ENCODE measurements at places on chromosomes 7 and 10.

- DNase-seq: no peak
These were observed 198.1 kb downstream of the ADARB2 start for GRCh38 chr10:1539216-1539615.

DNA sequence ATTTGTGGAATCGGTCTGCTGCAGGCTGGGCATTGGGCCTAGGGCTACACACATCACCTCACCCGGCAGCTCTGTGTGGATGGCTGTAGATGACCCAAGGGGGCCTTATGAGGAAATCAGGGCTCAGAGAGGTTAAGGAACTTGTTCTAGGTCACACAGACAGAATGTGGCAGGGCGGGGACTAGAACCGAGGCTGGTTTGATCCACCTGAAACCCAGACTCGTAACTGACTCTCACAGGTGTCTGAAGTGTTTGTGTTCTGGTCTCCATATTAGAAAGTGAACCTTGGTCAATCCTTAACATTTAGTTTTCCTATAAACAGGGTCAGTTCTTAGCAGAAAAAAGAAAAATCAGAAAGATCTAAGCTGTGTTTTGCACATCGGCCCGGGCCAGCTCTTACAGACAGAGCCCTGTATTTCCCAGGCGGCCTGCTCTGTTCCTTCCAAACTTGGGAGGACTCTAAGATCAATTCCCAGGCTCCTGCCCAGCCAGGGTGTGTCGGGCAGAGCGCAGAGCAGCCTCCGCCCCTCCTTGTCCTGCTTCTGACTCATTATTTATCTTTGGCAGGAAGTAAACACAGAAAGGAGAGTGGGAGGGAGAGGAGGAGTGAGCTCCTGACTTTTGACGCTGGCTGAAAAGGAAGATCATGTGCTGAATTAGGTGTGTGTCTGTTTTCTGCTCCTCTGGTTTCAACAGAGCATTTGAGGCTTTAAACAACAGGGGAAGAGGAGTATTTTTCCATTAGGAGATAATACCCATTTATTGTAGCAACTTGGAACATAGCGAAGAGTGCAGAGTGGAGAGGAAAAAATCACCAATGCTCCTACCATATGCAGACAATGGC lies 74.1 kb downstream of the TACC2 start:
- DNase-seq: no peak

- DNase-seq: no peak
These were observed 90.9 kb downstream of the DLG5 start for GRCh38 chr10:77835669-77836086.

- DNase-seq: no peak
These were observed 5.2 kb downstream of the TACR2 start for GRCh38 chr10:69411476-69411875.

- DNase-seq: no peak
These were observed 6.4 kb downstream of the CHST15 start for GRCh38 chr10:124086787-124087671.

DNA sequence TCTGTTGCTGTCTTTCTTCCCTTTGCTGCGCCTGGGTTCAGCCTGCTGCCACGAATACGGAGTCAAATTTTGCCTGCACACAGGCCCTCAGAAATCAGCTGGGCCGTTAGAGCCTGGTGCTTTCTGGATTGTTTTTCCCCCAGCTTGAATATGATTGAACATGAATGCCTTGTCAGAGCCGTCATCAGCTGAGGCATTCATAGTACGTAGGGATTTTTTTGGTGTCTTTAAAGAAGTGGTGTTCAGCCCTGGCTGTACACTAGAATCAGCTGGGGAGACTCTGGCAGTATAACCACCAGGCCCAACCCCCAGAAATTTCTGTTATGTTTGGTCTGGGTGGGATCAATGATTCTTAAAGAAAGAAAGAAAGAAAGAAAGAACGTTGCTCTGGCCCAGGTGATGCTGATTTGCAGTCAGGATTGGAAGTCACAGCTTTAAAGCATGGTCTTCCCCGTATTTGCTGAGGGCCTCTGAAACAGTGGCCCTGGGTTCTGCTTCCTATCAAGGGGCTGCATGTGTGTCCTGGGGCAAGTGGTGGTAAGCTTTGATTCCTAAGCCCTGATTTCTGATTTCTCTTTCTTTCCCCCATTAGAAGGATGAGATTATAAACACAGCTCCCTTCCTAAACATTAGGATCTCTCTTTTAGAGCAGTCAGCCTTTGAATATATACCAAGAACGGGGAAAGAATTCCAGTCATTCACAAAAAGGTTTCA lies 24.7 kb downstream of the NUB1 start:
- DNase-seq: no peak

- DNase-seq: no peak
These were observed 66.5 kb upstream of the TNS3 start for GRCh38 chr7:47648275-47648925.

GRCh38 chr7:140222814-140223213 lies 46.0 kb upstream of the KDM7A start:
- no peak for DNase-seq

DNA sequence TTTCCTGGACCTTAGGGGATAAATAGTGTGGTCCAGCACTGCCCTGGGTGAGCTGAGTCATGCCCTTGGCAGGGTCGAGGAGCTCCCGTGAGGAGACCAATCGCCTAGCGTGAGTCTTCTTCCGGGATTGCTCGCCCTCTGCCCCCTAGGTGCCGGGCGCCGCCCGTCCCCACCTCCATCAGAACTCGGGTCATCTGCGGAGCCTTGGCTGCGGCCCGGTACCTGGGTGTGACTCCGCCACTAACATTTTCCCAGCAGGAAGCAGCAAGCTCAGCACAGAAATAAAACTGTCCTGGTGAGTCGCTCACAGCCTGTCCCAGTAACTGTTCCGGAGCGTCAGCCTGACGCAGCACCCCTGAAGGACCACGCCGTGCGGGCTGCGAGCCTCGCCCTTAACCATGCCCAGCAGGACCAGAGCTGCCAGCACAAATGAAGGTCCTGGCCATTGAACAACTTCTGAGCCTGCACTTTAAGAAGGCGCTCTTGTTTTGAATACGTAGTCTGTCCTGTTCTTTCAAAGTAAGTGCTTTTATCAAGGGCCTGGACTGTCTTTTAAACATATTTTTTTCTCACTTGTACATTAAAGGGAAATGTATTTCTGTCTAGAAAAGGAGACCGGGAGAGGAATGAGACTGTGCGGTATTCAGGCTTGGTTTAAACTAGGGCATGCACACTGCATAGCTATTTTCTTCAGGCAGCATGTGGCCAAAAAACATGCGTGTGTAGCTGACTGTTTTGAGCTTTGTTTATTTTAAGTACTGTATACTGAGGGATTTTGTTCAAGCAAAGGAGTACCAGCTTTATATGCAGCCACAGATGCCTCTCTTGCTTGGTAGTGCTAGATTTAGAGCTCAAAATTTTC lies 136.7 kb downstream of the HECW1 start:
- DNase-seq: no peak

- DNase-seq: no peak
These were observed 26.5 kb upstream of the GSAP start for GRCh38 chr7:77442636-77443035.

DNA sequence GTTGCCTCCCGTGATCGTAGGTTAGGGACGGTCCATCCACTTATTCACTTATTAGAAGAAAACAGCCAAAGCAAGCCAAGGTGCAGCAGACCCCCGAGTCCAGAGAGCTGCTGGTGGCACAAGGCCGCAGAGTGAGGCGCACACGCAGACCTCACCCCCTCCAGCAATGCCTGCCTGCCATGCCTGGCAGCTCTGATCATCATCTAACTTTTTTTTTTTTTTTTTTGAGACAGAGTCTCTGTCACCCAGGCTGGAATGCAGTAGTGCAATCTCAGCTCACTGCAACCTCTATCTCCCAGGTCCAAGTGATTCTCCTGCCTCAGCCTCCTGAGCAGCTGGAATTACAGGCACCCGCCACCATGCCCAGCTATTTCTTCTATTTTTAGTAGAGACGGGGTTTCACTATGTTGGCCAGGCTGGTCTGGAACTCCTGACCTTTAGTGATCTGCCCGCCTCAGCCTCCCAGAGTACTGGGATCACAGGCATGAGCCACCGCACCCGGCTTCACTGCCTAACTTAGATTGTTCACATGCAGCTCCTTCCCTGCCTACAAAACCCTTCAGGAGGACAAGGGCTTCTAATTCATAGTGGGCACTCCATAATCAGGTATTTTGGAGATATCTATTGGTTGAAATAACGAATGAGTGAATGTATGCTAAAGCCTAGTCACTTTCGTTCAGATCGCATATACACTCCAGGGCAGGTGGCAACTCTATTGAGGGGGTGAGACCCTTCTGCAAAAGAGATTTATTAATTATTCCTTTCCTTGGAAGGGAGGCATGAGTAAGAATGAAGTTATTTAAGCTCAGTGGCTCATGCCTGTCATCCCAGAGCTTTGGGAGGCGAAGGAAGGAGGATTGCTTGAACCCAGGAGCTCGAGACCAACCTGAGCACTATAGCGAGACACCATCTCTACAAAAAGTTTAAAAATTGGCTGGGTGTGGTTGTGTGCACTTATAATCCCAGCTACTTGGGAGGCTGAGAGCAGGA lies 15.9 kb downstream of the TRIM56 start:
- DNase-seq: no peak

GRCh38 chr7:6268907-6269306 lies 3.5 kb downstream of the CYTH3 start:
- no peak for DNase-seq

DNA sequence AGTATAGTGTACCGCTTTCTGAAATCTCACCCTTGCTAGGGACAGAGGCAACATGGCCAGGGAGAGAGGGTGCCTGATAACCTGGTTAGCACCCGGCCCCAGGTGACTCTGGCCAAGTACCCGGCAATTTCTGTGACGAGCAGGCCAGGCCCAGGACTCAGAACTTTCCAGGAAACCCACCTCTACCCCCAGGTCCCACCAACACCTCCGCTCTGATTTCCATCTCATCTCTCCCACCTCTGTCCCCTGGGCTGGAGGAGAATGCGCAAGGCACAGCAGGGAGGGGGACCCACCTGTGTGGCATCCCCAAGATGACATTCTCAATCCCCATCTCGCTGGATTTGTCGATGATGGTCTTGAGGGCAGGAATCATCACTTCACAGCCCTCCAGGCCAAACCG lies 11.6 kb downstream of the OGDHL start:
- DNase-seq: no peak

GRCh38 chr10:45061982-45062381 lies 61.3 kb downstream of the ZNF22 start:
- DNase-seq: no peak

DNA sequence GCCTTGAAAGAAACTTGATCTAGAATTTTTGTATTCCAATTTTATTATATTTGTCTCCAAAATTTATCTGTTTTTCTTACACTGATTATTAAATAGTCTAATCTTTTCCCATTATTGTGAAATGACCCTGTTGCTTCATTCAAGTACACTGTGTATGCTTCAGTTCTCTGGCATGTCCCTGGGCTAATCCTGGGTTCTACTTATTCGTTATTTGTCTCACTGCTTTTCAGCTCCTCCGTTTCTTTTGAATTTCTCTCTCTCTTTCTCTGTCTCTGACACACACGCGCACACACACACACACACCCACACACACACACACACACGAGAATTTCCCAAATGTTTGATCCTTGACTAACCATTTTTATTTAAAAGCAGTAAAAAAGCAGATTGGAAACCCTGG lies 768.6 kb downstream of the NRG3 start:
- DNase-seq: no peak

GRCh38 chr7:101161692-101162471 lies 3.5 kb downstream of the VGF start:
- no peak for DNase-seq

GRCh38 chr10:51144161-51144781 lies 70.0 kb downstream of the PRKG1 start:
- no peak for DNase-seq

- no peak for DNase-seq
These were observed 25.7 kb upstream of the PRSS37 start for GRCh38 chr7:141866974-141867373.

DNA sequence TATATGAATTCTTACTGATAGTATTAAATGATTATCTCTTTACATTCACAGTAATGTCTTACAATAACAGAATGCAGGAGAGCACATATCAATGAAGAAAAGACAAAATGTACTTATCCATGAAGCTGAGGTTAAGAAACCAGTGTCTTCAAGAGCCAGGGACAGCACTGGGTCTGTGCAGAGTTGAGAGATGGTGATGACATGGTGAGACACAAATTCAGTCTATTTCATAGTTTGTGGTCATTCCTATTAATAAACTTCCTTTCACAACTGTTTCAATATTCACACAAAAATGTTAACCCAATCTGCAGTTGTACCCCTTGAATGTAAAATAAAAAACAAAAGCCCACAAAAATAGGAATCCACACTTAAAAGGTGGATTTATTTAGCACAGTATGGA lies 5.3 kb upstream of the MAGI2 start:
- DNase-seq: no peak

DNA sequence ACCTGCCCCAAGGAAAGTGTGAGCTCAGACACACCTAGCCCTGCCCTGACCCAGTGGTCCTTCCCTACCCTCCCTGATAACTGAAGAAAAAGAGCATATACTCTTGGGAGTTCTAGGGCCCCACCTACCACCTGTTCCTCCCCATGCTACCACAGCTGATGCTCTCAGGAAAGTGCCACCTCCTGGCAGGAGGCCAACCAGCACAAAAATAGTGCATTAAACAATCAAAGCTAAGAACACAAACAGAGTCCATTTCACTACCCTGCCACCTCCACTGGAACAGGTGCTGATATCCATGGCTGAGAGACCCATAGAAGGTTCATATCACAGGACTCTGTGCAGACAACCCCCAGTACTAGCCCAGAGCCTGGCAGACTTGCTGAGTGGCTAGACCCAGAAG lies 288.6 kb upstream of the PHF14 start:
- DNase-seq: no peak

DNA sequence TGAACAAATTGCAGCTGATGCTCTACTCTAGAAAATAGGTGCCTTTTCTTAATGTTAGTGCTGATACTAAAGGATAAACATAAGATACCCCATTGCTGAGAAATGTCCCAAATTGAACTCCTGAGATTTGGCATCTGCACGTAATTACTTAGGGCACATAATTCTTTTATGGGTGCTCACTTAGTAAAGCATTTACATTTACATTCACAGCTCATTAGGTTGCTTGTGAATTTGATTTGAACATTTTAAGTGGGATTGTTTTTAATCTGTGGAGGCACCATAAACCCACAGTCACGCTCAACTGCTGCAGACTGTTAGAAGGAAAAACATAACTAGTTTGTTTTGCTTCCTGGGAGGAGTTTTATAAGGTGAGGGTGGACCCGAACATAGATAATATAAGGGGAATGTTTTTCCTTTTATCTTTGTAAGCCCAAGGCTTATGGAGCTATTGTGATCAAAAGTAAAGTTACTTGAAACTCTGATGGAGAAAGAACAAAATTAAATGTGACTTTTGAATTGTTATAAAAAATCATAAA lies 560.8 kb downstream of the REEP3 start:
- no peak for DNase-seq

- DNase-seq: no peak
These were observed 358.1 kb downstream of the PRPF18 start for GRCh38 chr10:13944823-13945222.

- no peak for DNase-seq
These were observed 207.2 kb upstream of the SVIL start for GRCh38 chr10:29841724-29842649.

DNA sequence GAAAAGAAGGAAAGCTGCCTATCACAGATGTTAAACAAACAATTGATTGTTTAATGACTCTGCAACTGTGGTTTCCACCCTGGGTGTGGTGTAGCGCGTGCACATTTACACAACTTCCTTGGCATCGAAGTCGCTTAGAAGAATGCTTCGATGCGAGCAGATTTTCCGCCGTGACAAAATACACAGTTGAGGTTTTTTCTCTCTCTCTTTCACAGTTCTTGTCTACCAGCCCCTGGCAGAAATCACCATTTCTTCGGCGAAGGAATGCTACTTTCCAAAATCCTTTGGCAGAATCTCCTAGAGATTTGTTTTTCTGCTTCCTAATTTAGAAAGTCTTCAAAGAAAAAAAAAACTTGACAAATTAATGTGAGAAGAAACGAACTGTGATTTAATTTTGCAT lies 70.7 kb upstream of the C1QL3 start:
- no peak for DNase-seq

Data from T-helper 17 cell (primary cell).